ENCODE measurements at places on chromosomes 7 and 10. TPM values are rescaled to one million over a fixed set of nuclear protein-coding genes. Genes with fewer than 3 reads are reported as not detected.

GRCh38 chr7:139777133-139777891 is 486 bp downstream of the HIPK2 start:
- peak; percentile 72 for DNase-seq

- DNase-seq: no peak
Observed at GRCh38 chr10:69861251-69862240, 59.8 kb downstream of the COL13A1 start.

DNA sequence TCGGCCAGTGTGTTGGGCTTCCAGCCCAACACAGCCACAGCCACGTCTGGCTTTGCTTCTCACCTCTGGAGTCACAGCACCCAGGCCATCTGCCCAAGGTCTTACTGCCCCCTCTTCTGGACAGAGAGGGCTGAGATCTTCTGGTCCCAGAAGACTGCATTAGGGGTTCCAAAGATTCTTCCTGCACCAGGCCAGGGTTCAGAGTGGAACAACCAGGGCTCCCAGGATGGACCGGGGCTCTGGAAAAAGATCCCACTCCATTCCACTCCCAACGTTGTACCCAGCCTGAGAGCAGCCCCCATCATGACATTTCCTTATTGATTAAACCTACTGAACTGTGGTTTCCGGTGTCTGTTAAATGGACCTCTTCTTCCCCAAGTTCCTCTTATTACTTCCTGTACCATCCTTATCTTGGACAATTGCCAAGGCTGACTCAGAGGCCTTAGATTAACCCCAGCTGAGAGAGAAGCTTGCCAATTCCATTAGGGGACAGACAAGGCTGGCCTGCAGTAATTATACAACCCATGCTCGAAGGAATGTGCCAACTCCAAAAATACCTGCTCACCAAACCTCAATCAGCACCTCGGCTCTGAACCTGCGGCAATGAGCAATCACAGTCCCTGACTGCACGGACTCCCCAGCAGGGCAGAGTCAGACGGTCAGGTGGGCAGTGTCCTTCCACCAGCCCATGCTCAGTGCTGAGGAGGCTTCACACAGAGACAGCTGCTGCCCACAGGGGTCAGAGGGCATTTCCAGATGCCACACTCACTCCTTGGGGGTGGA is 47.9 kb upstream of the NPFFR1 start:
- DNase-seq: peak; percentile 62

- DNase-seq: no peak
Observed at GRCh38 chr10:93954726-93955363, 38.9 kb upstream of the PLCE1 start.

DNA sequence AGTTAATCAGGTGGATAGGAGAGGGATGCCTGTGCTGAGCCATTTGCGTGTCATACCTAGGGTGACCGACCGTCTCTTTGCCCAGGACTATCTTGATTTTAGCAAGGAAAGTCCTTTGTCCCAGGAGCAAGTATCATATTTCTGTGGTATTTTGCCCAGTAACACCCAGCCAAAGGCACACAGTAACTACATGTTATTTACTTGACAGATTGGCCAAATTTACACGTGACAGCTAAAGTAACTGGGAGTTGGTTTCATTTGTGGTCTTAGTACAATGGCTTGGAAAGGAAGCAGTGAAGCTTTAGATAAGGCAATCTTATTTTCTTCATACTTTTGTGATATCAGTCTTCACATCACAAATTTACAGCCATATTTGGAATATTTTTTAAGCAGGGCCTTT is 142.1 kb downstream of the JCAD start:
- DNase-seq: no peak

- no peak for DNase-seq
Observed at GRCh38 chr10:79295563-79295962, 51.7 kb upstream of the PPIF start.

- DNase-seq: peak; percentile 73
Observed at GRCh38 chr10:76303682-76304316, 872.4 kb downstream of the LRMDA start.

- DNase-seq: no peak
Observed at GRCh38 chr7:12032146-12032545, 178.9 kb upstream of the TMEM106B start.

- DNase-seq: no peak
Observed at GRCh38 chr7:47290466-47290865, 291.4 kb downstream of the TNS3 start.

DNA sequence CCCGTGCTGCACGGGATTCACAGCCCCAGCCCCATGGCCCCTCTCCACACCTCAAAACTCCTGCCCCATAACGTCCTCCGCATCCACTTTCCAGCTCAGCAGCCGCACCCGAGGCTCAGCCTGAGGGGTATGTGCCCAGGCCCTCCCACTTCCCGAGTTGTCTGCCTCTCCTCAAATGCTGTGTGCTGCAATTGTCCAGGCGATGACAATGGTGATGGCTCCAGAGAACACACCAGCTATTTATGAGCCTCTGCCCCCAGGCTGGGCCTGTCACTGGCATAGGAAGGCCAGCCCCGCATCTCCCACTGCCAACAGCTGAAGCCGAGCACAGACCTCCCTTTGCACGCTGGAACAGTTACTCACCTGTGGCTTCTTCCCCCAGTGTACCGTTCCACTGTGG is 2.4 kb upstream of the LDB3 start:
- DNase-seq: peak; percentile 75

DNA sequence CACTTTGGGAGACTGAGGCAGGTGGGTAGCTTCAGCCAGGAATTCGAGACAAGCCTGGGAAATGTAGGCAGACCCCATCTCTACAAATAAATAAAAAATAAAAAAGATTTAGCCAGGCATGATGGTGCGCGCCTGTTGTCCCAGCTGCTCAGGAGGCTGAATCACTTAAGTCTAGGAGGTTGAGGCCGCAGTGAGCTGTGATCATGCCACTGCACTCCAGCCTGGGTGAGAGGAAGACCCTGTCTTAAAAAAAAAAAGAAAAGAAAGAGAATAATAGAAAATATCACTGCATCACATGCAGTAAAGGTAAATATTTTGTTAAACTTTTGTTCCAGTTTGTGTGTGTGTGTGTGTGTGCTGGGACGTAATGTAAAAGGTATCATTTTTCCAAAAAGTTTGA is 3.0 kb downstream of the STRIP2 start:
- DNase-seq: no peak

GRCh38 chr7:43351683-43352082 is 231.2 kb upstream of the STK17A start:
- DNase-seq: no peak

DNA sequence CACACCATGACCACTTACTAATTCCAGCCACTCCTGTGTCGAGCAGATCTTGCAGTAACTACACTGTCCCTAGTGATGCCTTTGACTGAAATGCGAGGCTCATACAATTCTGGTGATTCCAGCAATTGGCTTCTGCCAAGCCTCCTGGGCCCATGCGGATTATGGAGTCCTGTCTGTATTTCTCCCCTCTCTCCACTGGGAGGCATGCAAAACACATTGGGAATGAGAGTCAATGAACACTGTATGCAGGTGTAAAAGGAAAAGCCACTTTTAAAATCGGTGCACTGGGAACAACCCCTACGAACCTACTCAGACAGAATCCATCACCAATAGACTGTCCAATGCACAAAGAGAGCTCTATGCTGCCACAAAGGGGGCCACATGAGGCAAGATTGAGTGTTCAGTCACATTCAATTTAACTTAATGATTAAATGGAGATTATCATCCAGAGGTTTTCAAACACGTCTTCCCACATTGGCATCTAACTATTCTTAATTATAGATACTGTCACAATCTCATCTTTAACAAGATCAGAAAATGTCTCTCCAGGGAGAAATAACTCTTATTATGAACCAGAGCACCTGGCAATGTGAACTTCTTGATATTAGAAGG is 550.6 kb downstream of the GLRX3 start:
- no peak for DNase-seq

DNA sequence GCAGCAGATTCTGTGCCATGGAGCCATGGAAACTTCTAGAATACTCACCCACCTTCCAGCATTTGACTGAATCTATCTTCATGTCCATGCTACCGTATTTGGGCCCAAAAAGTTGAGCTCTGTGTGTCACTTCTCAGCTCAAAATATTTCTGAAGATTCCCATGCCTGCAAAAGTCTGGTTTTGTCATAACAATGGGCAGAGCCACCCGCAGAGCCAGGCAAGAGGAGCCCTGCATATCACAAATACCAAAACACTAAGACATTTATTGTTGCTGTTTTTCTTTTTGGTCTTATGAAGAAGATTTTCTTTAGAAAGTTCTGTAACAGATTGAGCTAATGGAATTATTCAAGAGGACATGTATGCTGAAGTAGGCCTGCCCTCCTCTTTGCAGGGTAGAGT is 68.1 kb downstream of the PRTFDC1 start:
- no peak for DNase-seq

- DNase-seq: no peak
Observed at GRCh38 chr7:47496056-47496665, 85.8 kb downstream of the TNS3 start.

GRCh38 chr7:106452031-106452851 is 167.5 kb upstream of the NAMPT start:
- no peak for DNase-seq

GRCh38 chr7:7665031-7665430 is 24.5 kb downstream of the UMAD1 start:
- DNase-seq: no peak

DNA sequence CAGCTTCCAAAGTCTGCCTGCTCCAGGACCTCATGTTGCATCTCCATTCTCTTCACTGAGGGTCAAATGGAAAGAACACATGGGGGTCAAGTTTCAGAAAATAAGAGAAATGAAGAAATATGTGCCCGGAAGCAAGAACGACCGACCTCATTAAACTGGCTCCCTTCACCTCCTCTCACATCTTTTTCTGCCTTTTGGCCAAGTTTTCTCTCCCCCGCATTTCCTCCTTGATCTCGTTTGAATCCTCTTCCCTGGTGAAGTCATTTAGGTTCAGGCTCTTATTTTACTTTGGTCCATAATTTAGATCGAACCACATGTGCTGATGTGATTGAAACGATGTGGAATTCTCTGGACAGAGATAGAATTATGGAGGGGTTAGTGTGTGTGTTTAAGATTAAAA is 44.2 kb downstream of the EGFR start:
- no peak for DNase-seq

The PNLIP gene
- total RNA-seq: not detected

The VSTM4 gene
- total RNA-seq: 22.4 TPM

The EXOSC1 gene
- 14.5 TPM for total RNA-seq

The EMX2 gene
- not detected for total RNA-seq

The AGR2 gene
- total RNA-seq: not detected

The ZPBP gene
- total RNA-seq: not detected

The PCBD1 gene
- 142 TPM for total RNA-seq

The OR13A1 gene
- total RNA-seq: not detected

The HOXA4 gene
- 0.97 TPM for total RNA-seq

The ANKRD61 gene
- not detected for total RNA-seq

The SUGCT gene
- total RNA-seq: 8.4 TPM
